GM12878 (cell line): ENCODE measurements at places on chromosomes 5 and 9. TPM values are rescaled to one million over a fixed set of nuclear protein-coding genes. Genes with fewer than 3 reads are reported as not detected.

DNA sequence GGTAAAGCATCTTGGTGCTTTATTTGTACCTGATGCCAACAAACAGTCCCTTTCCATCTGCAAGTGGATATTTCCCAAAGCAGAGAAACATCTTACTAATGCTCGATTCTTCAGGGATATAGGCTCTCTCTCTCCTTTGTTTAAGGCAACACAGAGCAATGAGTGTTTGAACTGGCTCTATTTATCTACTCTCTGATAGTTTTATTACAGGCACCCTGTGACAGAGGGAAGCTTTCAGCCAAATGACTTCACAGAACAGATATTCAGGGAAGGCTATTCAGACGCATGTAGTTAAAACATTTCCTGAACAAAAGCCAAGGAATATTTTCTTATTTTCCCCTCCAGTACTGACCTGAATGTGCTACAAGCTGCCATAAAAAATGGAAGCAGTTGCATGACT is 141.8 kb downstream of the YIPF5 start:
- DNase-seq, result no peak

- DNase-seq, result peak; percentile 23
Observed at GRCh38 chr5:127517480-127518318, at the start of gene PRRC1. TSS of gene PRRC1 (plus strand) at chr5:127517640. CDS start at chr5:127523480, 5,840 bp downstream.

- no peak for DNase-seq
Observed at GRCh38 chr5:142114687-142115086, 6.1 kb downstream of the NDFIP1 start.

- DNase-seq, result no peak
Observed at GRCh38 chr9:78574354-78575045, 277.6 kb downstream of the PSAT1 start.

The SHISAL2B gene
- total RNA-seq, result not detected in 2 replicates

The FYB1 gene
- 0.26 and 0.56 TPM in 2 replicates for total RNA-seq

The MBLAC2 gene
- total RNA-seq, result 7.3 and 7.8 TPM in 2 replicates

DNA sequence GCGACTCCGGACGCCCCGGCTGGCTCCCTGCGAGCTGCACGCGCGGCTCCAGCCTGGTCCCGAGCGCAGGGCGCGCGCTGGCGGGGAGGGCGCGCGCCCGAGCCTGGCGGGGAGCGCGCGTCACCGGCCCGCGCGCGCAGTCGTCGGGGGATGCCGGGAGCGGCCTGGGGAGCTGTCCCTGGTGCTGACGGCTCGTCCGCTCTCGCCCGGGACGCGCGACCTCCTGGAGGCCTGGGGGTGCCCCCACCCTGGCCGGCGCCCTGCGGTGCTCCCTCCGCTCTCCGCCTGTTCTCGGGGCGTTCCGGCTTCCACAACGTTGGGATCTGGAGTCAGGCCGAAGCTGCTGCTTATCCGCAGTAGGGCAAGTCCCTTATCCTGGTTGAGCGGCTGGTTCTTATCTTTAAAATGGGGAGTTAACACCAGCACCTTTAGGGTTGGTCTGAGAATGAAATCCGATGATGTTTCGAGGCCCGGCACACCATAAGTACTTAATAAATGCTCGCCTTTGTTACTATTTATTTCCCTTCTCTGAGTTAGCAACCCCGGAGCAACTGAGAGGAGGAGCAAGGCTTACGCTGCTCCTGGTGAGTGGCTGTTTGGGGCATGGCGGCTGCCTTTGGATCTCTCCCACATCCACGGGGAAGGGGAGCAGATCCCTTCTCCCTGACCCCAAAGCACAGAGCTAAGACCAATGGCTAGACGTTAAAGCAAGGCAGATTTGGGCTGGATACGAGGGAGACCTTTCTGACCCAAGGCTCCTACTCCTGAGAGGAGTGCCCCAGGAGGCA is at the start of gene FAM163B:
Gene FAM163B, minus strand, starts transcription at position 79 of the 788 bp plus-strand sequence. CDS start 29,166 bp downstream, outside the sequence.
- no peak for DNase-seq

DNA sequence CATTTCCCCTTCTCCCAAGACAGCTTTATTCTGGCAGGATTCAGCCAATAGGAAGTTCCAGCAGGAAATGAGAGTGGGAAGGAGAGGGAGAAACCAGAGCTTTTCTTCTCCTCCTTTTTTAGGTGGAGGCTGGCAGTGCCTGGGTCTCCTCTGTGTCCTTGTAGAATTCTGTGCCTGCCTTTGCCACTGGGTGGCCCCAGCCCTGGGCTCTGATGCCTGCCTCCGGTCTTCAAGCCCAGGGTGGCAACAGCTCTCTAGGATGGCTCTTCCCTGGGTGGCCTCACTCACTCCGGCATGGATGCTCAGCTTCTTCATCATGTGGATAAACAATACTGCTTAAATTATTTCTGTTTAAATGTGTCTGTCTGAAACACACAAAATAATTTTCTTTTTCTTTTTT is 694.8 kb downstream of the SEMA5A start:
- no peak for DNase-seq

The GPR151 gene
- total RNA-seq, result not detected in 2 replicates

GRCh38 chr5:124121198-124121597 is 609.2 kb downstream of the CSNK1G3 start:
- DNase-seq, result no peak

The KCNMB1 gene
- total RNA-seq, result 3.5 and 3.8 TPM in 2 replicates

GRCh38 chr5:135319928-135320606 is 79.0 kb downstream of the MACROH2A1 start:
- DNase-seq, result no peak

DNA sequence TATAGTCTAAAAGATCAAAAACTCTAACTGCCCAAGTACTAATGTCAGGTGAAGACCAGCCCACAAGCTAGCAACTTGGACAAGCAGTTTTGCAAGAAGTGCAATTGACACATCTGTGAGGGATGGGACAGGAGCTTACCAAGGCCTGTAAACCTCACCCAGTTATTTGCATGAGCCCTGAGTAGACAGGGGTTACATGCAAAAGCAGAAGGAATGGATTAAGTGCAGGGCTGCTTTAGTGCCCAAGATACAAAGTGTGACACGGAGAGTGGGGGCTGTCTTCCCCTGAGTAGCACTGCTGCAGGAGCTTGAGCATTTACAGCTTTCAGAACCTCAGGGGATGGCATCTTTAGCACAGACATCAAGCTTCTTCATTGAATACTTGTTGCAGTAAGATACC is 286.7 kb downstream of the ELAVL2 start:
- no peak for DNase-seq

- no peak for DNase-seq
Observed at GRCh38 chr5:72452515-72453245, 54.5 kb downstream of the ZNF366 start.

DNA sequence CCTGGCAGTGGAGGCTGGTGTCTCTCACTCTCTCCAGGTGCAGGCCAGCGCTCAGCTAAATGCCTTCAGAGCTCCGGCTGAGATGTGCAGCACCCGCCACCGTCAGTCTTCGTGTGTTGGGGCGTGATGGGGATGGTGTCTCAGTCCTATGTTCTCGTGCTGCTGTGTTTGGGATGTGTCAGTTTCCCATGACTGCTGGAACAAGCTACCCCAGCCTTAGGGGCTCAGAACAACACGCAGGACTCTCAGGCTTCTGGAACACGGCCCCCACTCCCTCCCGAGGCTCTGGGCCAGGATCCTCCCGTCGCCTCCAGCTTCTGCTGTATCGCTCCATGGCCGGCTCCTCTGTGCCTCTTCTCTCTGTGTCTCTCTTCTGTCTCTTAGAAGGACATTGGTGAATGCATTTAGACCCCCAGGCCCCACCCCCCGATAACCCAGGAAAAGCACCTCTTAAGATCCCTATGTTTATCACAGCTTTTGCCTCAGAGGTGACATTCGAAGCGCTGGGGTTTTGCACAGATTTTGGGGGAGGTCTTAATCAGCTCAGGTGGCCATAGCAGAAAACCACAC is 9.6 kb upstream of the CEP72 start:
- DNase-seq, result no peak

GRCh38 chr9:96108691-96109380 is 193.1 kb downstream of the HSD17B3 start:
- no peak for DNase-seq

GRCh38 chr5:80825786-80826460 is 134.2 kb upstream of the RASGRF2 start:
- DNase-seq, result no peak

- DNase-seq, result no peak
Observed at GRCh38 chr5:134111741-134112647, 2.5 kb upstream of the TCF7 start.

The KCNN2 gene
- total RNA-seq, result 0.80 and 0.93 TPM in 2 replicates

- DNase-seq, result no peak
Observed at GRCh38 chr5:136249678-136250266, 56.8 kb upstream of the SMIM32 start.

DNA sequence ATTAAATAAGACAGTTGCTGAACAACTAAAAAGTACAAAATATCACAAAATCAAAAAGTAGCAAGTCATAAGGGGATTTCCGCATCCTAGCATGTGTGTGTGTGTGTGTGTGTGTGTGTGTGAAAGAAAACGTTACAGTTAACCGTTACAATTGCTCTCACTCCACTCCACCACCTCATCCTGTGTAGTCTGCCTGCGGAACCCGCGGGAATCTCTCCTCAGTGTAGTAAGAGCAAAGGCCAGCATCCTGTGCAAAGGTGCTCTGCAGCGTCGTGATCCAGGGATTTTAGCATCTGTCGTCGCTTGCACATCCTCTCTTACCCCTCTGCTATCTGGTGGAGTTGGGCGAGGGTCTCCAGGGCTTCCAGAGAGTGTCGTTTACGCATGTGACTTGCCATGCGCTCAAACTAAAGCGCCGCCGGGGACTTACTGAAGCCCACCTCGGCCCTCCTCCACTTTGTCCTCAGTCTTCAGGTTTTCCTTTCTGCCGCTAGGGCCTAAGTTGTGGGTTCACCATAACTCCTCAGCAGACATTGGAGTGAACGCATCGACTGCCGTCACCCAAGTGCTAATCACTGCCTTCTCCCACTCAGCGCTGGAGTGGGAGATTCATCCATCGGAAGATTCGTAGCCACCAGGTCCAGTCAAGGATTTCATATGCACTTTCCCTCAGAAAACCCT is 3.9 kb downstream of the CDKN2B start:
- no peak for DNase-seq

- DNase-seq, result no peak
Observed at GRCh38 chr5:9057406-9058000, 488.4 kb downstream of the SEMA5A start.

- DNase-seq, result no peak
Observed at GRCh38 chr9:3447143-3447542, 78.7 kb downstream of the RFX3 start.

The TRIM36 gene
- not detected in 2 replicates for total RNA-seq

GRCh38 chr5:180862645-180863044 is 1.6 kb upstream of the ZFP62 start:
- DNase-seq, result no peak
